ENCODE measurements at places on chromosomes 12 and 14.

DNA sequence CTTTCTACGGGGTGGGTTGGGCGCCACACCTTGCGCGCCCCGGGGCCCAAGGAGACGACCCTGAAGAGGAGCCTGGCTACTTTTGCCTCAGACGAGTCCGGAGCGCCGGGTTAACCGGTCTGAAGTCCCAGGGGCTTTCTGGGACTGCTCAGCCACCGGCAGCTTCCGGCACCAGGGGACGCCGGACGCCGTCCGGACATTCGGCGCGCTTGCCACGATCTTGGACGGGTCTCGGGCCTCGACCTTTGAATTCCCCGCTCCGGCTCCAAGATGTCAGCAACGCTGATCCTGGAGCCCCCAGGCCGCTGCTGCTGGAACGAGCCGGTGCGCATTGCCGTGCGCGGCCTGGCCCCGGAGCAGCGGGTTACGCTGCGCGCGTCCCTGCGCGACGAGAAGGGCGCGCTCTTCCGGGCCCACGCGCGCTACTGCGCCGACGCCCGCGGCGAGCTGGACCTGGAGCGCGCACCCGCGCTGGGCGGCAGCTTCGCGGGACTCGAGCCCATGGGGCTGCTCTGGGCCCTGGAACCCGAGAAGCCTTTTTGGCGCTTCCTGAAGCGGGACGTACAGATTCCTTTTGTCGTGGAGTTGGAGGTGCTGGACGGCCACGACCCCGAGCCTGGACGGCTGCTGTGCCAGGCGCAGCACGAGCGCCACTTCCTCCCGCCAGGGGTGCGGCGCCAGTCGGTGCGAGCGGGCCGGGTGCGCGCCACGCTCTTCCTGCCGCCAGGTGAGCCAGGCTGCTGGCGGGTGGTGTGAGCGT, at the start of gene ACOT4:
TSS of gene ACOT4 (plus strand) at position 184 of the 760 bp plus-strand sequence. CDS start at position 271, 87 bp downstream.
- peak; percentile 38 for DNase-seq

DNA sequence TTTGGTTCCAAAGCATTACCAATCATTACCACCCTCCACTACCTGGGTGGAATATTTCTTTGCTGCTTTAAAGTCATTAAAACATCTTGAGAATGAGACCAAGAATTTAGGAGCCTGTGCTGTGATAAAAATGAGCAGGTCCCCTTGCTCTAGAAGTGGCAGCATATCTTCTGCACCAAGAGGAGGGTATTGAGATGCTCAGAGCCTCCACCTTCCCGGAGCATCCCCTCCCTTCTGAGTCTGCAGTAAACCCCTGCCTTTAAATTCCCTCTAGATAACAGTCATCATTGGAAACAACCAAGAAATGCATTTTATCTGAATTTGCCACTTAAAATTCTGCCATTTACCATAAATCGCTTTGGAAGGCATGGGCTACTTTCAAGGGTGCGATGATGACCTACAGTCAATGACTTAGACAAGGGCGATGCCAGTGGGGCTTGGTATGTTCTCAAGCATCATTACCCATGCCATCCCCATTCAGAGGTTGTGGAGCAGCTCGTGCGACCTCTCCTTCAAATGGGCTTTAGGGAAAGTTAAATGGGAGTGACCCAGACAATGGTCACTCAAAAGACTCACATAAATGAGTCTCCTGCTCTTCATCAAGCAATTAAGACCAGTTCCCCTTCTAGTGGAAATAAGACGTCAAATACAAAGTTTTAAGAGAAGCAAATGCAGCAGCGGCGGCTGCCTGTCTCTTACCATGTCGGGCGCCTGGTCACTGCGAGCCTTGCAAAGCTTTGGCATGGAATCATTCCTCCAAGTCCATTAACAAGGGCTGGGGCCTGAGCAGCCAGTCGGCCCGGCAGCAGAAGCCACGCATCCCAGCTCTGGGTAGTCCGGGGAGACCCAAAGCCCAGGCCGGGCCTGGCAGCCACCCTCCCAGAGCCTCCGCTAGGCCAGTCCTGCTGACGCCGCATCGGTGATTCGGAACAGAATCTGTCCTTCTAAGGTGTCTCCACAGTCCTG, 334.5 kb downstream of the TMEM121 start:
- DNase-seq, result no peak

- no peak for DNase-seq
Observed at GRCh38 chr12:63848450-63848849, 4.0 kb downstream of the SRGAP1 start.

DNA sequence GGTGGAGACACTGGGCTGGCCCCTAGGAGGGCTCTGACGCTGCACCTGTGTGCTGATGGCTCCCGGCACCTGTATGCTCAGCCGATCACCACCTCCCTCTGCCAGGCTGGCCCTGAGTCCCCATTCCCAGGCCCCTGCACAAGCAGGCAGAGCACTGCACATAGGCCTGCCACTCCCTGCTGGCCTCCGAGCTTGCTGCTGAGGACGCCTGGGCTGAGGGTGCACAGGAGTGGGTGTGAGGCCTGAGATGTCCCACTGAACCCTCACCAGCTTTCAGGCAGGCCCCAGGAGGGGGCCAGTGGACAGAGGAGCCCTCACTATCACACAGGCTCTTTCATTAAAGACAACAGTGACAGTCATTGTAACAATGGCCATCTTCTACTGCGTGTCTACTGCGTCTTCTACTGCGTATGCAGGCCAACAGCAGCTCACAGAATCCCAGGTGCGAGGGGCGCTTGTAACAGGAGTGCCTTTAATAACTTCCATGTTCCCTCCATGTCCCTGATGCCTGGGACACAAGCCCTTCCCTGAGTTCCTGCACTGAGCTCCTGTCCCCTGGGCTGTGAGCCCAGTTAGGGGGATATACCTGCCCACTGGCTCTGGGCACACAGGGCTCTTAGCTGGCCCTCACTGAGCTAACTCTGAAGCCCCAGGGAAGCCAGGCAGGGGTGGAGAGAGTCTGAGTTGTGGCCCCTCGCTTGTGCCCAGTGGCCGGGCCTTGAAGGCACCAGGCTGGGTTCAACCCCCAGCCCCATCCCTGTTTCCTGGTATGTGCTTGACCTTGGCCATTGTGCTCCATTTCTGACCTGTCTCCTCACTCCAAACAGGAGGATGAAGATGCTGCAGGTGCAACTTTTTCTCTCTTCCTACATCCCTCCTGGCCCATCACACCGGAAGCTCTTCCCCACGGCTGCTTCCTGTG, 71.3 kb downstream of the PRIMA1 start:
- DNase-seq, result peak; percentile 20

DNA sequence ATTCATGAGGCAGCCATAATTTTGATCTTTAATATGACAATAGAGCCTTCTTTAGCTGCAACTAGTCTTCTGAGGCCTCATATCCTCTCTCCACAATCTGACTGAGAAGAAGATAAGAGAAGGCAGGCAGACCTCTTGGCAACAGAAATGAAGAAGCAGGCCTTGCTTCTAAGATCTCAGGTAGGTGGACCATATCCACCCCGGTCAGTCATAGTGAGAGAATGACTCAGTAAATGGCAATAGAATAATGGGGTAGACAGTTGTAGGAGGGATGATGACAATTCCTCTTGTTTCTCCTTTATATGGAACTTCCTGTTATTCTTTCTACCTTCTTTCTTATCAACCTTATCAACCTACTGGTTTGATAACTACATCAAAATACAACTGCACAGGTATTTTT, 246.7 kb upstream of the G2E3 start:
- DNase-seq, result no peak

DNA sequence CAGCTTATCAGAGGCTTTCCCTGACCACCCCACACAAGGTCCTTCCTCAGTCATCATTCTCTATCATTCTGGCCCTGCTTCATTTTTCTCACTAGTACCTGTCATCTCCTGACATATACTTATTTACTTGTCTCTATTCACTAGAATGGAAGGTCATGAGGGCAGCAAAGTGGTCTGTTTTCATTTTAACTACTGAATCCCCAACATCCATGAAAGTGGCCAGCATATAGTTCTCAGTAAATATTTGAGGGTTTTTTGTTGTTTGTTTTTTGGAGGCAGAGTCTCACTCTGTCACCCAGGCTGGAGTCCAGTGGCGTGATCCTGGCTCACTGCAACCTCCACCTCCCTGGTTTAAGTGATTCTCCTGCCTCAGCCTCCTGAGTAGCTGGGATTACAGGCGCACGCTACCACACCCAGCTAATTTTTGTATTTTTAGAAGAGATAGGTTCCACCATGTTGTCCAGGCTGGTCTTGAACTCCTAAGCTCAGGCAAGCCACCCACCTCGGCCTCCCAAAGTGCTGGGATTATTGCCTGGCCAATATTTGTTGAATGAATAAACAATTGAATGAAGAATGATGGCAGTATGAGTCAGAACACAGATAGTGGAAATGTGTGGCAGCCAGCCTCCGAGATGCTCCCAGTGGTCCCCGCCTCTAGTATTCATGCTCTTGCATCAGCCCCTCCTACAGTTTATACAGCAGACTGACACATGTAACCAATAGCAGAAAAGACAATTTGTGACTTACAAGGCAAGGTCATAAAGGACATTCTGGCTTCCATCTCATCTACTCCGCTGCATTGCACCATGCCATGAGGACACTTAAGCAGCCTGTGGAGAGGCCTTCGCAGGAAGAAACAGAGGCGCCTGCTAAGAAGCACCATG, 7.0 kb upstream of the ANO6 start:
- DNase-seq, result no peak

DNA sequence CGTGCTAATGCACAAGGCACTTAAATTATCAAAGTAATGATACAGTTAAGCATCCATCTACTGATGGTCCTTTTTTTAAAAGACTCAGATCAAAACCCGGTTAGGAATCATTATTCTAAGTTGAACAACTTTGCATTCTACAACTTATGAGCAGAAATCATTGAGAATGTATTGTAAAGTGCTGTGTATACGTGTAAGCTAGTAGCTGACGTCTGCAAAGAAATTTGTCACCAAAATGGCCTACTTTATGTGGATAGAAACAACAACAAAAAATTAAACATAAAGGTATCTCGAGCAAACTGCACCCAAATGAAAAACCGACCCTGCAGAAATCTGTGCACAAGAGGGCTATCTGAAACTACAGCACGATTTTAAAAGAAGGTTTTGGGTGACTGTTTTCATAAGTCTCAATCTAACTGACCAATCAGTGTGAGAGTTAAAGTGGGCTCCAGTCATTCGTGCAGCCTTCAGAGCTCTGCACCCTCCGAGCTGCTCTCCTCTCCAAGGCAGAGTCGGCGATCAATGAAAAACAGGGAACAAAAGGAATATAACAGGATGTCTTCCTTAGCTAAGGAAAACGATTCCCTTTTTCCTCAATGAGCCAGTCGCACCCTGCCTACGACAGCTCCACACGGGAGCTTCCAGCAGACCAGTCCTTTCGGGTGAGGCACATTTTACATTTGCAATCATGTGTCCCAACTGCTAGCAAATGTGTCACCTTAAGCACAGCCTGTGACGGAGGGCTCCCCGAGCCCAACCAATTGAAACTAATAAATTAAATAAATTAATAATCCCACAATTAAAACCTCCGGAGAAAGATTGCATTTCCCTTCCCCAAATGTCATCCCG, 200.7 kb upstream of the FOXN3 start:
- no peak for DNase-seq

GRCh38 chr12:65039301-65039700, 81.8 kb downstream of the WIF1 start:
- DNase-seq, result no peak

GRCh38 chr12:107320929-107321631, 227.7 kb upstream of the CRY1 start:
- no peak for DNase-seq

GRCh38 chr12:22856178-22856577, 231.2 kb downstream of the ETNK1 start:
- DNase-seq, result no peak

DNA sequence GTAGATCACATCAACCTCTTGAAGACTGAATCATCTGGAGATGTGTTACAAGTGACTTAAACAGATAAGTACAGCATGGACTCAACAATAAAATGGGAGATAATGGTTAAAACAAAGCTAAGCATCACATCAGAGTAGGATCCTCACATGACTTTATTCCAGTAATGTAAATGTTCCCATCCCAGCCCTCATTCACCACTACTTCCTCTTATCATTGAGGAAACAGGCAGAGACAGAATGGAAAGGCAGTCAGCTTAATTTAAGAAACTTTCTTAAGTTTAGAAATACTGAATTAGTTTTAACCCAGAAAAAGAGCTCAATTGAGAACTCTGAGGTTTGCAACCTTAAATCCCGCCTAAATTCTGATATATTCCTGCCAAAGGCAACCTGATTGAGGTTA, 1.2 kb upstream of the ALG10 start:
- DNase-seq, result no peak

DNA sequence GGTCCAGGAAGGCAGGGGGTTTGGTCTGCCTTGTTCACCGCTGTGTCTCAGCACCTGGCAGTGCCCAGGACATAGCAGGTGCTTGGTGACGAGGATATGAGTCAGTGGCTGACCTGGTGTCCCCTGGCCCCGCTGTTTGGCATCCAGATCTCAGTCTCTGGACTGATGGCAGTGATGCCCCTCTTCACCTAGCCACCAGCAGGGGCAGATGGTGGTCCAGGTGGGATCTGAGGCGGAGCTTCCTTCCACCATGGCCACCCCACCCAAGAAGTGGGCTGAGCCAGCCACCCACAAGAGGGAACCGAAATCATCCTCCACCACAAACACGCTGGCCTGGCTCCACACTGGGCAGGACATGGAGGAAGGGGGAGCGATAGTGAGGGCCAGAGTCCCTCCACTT, 16.1 kb upstream of the SH2B3 start:
- no peak for DNase-seq

GRCh38 chr14:99676657-99677056, 7.4 kb upstream of the CYP46A1 start:
- DNase-seq, result no peak

GRCh38 chr14:97641827-97642226, 844.6 kb downstream of the VRK1 start:
- DNase-seq, result no peak

DNA sequence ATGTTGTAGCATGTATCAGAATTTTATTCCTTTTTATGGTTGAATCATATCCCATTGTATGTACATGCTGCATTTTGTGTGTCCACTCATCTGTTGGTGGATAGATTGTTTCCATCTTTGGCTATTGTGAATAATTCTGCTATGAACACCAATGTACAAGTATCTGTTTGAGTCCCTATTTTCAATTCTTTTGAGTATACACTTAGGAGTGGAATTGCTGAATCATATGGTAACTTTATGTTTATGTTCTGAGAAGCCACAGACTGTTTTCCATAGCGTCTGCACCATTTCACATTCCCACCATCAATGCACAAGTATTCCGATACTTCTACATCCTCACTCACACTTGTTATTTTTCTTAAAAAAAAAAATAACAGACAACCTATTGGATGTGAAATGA, 91.5 kb downstream of the ARF6 start:
- DNase-seq, result no peak

- DNase-seq, result no peak
Observed at GRCh38 chr14:97053941-97054340, 256.8 kb downstream of the VRK1 start.

GRCh38 chr14:69040353-69040752, 61.3 kb upstream of the ACTN1 start:
- DNase-seq, result no peak

DNA sequence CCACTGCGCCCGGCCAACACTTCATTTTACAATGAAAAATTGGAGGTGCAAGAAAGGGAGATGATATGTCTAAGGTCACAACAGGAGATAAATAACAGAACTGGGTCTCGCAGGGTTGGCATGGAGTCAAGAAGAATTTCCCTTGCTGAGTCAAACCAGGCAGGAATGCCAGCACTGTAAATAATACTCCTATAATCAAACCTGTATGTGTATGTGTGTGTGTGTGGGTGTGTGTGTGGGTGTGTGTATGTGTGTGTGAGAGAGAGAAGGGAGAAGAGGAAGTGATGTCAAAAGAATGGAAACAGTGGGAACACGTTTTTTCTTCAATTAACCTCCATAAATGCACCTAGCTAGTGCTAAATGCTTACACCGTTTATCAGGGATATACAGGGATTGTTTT, 70.4 kb downstream of the TMEM116 start:
- no peak for DNase-seq
